Activated CD4-positive, alpha-beta T cell treated with anti-CD3 and anti-CD28 coated beads, Interleukin-10, Interleukin-2, amounts not matched to agents 100 ng/mL and 50 ng/mL, durations not matched to agents 16 hours and 8 hours (primary cell): ENCODE measurements at places on chromosomes 2 and 18.

DNA sequence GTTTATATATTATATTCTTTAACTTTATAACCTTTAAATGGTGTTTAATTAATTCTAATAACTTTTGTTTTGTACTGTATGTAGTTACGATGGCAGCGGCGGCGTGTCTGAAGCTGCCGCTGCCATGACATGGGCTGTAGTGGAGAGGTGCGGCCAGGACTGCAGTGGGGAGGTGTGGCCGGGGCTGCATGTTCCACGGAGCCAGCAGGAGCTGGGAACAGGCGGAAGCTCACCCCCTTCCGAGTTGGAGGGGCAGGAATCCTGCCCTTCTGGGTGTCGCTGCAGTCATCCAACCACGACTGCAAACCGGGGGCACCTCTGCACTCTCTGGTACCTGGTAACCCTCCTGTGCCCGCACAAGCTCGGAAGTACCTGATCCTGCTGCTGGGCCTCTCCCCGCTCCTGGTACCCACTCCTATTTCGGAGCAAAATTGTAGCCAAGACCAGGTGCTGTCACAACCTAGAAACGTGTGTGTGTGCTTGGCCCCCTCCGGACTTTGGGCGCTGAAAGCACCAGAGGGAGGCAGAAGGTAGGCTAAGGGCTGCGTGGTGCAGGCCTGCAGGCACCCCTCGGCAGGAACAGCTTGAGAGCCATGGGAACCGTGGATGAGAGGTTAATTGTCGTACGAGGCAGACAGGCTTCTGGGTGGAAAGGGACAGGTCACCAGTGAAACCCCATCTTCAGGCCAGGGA, 1329.7 kb upstream of the SLC39A10 start:
- DNase-seq: no peak

GRCh38 chr2:56969513-56969912, 785.7 kb downstream of the CCDC85A start:
- DNase-seq: no peak

DNA sequence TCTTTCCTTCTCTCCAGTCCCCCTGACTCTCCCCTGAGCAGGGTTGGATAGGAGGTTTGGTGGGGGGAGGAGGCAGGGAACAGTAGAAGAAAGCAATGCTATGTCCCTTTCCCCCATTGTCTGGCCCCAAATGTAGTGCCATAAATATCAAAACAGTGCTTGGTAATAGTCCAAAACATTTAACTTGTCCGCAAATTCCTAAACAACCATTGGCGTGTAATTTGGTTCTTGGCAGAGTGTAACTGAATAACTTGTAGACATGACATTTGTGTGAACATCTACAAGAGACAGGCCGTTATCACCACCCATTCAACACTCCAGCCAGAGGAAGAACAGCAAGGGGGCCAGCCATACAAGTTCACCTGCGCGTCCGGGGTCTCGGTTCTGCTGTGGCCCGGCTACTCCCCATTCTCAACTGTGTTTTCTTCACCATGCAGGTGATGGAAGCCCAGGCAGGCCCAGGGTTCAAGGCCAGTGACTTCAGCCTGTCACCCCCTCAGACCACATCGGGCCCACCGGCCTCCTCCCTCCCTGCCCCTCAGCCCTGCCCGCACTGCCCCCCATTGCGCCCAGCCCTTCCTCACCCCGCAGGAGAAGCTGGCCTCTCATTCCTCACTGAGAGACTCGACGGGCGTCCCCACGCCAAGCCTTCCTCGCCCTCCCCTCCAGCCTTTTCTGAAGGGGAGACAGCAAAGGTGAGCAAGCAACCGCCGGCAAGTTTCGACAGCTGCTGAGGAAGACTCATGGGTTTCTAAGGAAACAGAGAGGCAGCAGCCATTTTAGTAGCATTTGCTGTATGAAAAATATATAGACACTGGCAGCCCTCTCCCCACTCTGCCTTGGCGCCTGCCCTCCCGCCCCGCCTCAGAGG, 699 bp upstream of the RAPGEF4 start:
- no peak for DNase-seq

DNA sequence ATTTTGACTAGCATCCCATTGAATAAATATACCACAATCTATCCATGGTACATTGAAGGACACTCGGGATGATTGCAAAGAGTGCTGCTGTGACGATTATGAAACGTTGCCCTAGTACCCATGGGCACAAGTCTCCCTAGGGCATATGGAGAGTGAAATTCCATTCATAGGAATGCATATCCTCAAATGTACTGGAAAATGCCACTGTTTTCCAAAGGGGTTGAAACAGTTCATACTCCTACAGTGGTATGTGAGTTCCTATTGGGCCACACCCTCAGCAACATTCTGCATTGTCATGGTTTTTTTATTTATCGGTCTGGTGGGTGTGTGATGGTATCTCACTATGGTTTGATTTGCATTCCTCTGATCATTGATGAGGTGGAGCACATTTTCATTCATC, 130.6 kb downstream of the TWIST2 start:
- no peak for DNase-seq

DNA sequence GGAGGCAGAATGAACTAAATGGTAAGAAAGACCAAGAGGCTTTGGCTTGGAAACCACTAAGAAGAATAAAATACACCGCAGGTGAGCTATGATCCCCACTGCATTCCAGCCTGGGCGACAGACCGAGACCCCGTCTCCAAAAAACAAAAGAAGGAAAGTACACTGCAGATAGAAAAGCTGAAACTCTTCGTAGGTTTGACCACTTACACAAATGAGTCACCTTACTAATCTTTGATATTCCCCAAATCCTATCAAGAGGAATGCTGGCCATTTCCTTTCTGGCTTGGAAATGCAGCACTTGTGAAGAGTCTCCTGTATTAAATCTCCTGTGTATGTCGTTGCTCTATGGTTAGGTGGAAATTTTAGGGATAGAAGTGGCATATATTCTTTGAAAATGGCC, 108.8 kb downstream of the MTCL1 start:
- DNase-seq: no peak

DNA sequence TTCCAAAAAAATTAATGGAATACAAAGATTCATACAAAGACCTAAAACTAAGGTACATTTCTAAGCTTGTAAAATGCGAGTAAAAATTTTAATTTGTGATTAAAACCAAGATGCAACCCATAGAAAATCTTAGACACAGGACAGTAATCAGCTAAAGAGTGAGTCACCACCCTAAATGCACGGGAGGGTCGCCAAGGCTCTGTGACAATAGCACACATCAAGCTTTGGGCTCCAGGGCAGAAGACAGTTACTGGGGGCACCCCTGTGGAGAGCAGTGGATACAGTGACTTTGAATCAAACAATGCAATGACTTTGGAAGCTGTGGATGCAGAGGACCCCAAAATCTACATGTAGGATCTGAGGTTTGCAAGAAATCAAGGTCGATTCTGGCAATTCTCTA, 7.5 kb downstream of the FLACC1 start:
- no peak for DNase-seq

DNA sequence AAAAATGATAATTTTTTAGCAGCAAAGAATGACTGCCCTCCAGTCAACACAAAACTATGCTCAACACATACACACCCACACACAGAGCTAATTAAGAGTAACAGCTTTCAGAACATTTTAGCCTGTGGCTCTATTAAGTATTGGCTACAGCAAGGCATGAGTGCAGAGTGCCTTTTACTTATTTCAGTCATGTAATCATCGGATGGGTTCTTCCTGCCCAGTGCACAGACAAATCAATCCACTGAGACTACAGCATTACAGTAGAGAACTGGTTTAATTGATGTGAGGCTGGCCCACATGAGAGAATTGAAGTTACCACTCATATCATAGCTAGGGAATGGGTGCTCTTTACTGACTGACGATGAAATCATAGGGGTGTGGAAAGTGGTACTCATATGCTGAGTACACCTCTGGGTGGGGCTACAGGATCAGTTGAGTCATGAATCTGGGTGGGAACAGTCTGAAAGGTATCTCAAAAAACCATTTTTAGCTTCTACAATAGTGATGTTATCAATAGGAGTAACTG, 241.0 kb downstream of the FSIP2 start:
- DNase-seq: no peak

- DNase-seq: no peak
These were observed 87.3 kb downstream of the ACAA2 start for GRCh38 chr18:49725809-49726674.

GRCh38 chr2:208491641-208492040, 85.0 kb downstream of the PTH2R start:
- no peak for DNase-seq

GRCh38 chr2:101697124-101698013, at the start of gene MAP4K4:
MAP4K4 (plus strand) TSS chr2:101697707; CDS start chr2:101698081, 374 bp downstream.
- peak; percentile 86 for DNase-seq

GRCh38 chr2:105782123-105782522, 37.4 kb downstream of the NCK2 start:
- DNase-seq: no peak

- DNase-seq: no peak
These were observed 25.9 kb upstream of the GPR17 start for GRCh38 chr2:127619877-127620705.

DNA sequence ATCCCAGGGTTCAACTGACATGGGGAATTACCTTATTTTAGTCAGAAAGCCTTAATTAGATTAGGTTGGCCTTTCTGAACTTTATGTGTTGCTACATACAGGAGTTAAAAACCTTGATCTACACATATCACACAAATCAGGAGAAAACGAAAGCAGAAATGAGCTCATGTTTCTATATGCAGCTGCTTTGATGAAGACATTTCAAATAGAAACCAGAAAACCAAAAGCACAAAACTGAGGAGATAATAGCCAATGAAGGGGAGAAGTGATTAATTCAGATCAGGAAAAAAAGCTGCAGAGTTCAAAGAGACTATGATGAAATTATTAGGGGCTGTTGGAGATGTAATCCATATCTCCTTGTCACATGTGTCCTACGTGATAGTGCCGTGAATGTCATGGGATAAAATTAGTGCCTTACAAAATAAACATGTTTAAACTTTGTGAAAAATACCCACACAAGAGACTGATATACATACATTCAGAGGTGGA, 255.0 kb downstream of the CAMKMT start:
- DNase-seq: peak; percentile 68

- DNase-seq: no peak
These were observed 48.2 kb upstream of the POLE4 start for GRCh38 chr2:74910245-74910644.

GRCh38 chr18:50218432-50219197, 23.7 kb upstream of the MYO5B start:
- peak; percentile 46 for DNase-seq

GRCh38 chr18:68102117-68102516, 585.6 kb upstream of the DSEL start:
- DNase-seq: no peak

DNA sequence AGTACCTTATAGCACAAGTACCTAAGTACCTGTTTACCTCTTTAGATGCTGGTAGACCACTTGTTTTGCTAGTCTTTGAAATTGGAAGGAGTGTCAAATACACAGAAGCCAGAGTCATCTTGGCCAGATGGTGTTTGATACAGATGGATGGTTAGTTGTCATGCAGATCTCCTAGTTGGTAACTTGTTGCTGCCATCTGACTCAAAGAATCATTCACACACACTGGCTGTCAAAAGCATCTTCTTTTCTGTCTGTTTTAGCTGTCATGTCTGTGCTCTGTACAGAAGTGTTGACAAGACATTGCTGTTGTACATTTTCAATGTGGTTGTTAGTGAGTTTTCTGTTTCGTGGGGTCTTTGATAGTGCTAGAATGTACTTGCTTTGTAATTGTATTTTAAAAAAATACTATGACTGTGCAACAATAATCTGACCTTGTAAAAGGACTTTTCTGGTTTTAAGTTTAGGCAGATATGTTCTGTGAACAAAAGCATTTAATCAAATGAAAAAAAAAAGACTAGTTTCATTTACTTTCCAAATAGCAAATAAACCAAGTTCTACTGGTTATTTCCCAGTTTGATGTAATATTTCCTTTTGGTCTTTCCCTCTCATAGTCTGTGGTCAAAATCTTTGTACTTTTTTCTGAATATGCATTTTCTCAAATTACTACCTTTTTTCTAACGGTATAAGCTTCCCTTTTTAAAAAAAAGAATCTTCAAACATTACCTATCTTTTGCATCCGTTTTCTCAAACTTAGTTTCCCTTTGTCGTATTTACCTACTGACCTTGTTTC, 39.9 kb downstream of the TANK start:
- DNase-seq: peak; percentile 51

DNA sequence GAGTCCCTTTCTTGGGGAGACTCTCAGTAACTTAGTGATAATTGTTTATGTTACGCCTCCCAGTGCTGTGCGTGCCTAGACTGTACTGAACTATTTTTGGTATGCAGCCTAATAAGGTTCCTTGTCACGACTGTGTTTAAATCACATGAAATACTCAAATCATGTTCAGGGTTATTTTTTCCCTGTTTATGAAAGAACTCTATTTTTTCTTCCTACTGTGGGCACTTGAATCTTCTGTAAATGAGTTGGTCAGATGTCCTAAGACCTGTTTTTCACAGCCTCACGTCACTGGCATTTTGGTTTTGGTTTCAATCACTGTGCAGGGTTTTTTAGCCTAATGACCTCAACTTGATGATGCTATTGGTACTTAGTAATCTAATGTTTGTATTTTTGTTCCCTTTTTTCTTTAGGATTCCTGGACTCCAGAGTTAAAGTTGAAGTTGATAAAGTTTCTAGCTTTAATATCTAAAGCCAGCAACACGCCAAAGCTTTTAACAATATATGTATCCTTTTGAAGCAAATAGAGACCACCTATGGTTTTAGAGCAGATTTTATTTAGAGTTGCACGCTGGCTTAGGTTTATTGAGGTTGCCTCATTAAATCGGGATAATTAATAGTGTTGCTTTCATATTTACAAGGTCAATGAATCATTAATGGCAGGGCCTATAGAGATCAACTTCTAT, 24.0 kb downstream of the ARMC9 start:
- DNase-seq: no peak

DNA sequence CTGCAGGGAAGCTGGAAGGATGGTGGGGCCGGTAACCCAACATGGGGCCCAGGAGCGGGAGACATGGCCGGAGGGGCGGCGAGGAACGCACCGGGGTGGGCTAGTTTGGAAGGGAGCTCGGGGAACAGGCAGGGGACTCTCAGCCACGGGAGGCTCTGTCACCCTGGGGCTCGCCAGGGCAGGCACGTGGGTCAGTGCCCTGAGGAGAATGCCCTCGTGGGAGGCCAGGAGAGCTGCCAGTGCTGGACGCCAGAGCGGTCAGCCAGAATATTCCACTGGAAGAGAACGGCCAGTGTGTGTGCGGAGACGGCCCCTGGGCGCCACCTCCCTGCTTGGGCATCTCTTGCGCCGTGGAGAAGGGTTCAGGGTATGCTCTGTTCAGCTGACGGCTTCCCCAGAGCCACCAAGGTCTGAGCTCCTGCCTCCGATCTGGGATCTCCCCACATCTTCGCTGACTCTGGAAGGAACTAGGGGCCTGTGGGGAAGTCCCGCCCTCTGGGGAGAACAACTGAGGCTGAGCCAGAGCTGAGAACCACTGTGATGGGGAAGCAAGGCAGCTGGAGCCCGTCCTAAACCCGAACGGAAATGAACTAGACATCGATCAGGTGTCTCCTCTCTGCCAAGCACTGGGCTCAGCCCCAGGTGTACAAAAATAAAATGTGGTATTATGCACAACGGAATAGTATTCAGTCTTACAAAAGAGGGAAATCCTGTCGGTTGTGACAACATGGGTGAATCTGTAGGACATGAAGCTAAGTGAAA, 49.3 kb downstream of the TNP1 start:
- no peak for DNase-seq
